ENCODE measurements at places on chromosomes 1 and 21.
A peak's percentile ranks its signal among the peaks of the same experiment; 100 is the strongest.

GRCh38 chr1:209402697-209403096, 180.8 kb upstream of the CAMK1G start:
- no peak for DNase-seq

GRCh38 chr1:112265931-112266330, 130.1 kb upstream of the CTTNBP2NL start:
- no peak for DNase-seq

- no peak for DNase-seq
Measured at GRCh38 chr1:111738436-111739193, 580 bp downstream of the INKA2 start.

DNA sequence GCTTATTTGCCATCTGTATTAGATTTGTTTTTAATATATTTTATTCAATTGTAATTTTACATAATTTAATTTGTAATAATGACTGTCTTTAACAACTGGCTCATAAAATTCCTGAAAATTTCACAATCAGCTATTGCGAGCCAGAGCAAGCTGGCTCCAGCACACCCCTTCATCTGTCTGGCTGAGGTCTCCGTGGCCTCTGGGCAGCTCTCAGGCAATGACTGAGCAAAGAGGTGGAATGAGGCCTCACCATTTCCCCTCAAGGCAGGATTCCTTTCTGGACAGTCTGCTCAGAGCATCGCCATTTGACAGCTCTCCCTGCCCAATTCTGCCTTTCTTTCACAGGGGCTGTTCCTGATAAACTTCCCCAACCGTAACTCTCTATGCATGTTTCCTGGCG, 5.8 kb upstream of the KANK4 start:
- DNase-seq = no peak

DNA sequence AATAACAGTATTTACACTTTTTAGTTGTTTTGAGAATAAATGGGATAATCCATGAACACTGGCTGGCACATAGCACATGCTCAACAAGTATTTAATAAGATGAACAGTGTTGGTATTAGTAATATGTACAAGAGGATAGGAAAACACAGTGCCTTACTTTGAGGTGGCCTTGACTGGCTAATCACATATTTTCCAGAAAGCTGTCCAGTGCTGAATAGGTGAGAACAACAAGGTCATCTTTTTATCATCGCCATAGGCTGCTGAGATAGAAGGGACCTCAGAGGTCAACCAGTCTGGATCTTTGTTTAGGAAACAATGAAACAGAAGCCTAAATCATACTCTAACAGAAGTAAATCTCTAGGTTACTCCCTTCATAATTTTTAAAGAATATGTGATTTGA, 89.7 kb upstream of the BCL9 start:
- no peak for DNase-seq

GRCh38 chr21:31117128-31117916, 79.0 kb upstream of the KRTAP19-8 start:
- no peak for DNase-seq

DNA sequence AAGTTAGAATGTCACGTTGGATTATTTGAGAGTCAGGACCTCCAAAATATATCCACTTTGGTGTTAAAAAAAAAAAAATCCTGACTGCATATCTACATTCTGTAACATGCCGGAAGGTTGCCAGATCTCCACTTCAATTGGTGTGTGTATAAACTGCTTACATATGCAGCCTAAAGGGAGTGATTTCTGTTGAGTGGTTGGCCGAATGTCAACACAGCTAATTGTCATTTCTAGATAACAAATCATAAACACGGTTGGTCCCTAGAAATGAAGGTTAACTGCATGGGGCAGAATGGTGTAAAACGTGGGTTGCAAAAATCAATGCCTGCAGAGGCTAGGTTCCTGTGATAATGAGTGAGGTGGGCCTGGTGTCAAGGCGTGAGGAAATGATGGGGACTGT, 15.0 kb upstream of the ROR1 start:
- no peak for DNase-seq

DNA sequence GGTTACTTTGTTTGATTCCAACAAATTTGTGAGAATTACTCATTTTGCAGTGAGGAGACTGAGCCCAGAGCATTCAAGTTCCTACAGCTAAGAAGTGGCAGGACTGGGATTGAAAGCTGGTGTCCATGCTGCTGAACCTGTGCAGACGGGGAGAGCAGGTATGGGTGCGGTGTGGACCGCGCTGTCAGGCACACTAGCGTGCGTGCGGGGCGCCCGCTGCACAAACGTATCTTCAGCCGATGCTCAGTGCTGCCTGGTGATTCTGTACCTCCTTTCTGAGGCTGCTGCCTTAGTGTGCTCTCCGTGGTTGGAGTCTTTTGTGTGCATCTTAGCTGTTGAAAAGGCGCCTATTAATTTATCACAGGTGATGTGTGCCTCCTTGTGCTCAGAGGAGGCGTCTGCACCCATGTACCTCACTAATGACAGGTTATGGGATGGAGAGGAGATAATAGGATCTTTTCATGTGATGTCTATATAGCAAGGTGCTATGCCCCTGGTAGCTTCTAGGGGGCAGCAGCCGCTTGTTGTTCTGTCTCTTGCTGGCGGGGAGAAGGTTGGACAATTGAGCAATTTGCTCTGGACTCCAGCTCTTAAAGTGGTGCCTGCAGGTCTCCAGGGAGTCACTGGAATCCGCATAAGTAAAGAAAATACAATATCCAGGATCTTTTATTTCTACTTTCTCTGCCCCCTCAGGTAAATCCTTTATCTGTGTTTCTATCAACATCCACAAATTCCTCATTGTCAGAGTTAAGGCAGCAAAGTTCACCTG, 32.5 kb downstream of the PEX14 start:
- no peak for DNase-seq

GRCh38 chr1:246343251-246343650, 163.8 kb downstream of the SMYD3 start:
- no peak for DNase-seq

GRCh38 chr1:197464044-197464443, 196.0 kb downstream of the CRB1 start:
- DNase-seq = peak; percentile 24

- no peak for DNase-seq
Measured at GRCh38 chr1:177505905-177506590, 335.3 kb downstream of the BRINP2 start.

- DNase-seq = no peak
Measured at GRCh38 chr1:114088392-114089299, 65.0 kb downstream of the SYT6 start.

DNA sequence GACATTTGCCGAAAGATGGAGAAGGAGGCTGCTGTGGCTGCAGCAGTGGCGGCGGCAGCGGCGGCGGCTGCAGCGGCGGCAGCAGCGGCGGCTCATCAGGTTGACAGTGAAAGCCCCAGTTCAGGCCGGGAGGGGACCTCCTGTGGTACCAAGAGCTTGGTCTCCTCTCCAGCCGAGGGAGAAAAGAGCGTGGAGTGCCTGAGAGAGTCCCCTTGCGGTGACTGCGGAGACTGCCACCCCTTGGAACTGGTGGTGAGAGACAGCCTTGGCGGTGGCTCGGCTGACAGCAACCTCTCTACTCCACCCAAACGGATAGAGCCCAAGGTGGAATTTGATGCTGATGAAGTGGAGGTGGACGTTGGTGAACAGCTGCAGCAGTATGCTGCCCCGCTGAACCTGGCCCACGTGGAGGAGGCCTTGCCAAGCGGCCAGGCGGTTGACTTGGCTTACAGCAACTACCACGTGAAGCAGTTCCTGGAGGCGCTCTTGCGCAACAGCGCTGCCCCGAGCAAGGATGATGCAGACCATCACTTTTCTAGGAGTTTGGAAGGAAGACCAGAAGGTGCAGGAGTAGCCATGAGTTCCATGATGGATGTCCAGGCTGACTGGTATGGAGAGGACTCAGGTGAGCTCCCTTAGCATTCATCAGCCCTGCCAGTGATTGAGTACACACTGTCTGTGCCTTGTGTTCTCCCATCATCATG, 6.3 kb downstream of the ZBTB8B start:
- DNase-seq = no peak

GRCh38 chr21:27772816-27773215, 805.9 kb upstream of the ADAMTS5 start:
- DNase-seq = no peak

- no peak for DNase-seq
Measured at GRCh38 chr1:36807262-36807661, 227.1 kb downstream of the GRIK3 start.

GRCh38 chr1:92848201-92848600, 16.4 kb downstream of the RPL5 start:
- no peak for DNase-seq

Measured in left renal pelvis (tissue), 4 donors.